Pancreas (tissue), 10 donors: ENCODE measurements at places on chromosomes 11 and 22. TPM values are rescaled to one million over a fixed set of nuclear protein-coding genes. Genes with fewer than 3 reads are reported as not detected.

DNA sequence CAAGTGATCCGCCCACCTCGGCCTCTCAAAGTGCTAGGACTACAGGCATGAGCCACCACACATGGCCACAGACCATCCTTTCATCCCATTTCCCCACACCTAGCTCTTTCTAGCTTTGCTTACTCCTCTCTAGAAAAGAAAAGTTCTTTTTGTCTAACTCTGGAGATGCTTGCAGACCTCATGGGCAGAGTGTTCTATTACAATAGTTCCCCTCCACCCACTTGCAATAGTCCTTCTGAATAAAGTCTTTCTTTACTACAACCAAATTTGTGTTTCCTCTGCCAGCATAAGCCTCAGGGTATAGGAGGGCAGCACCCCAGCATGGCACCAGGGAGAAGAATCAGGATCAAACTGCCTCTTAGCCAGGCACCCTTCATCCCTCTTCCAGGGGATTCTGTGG lies 18.8 kb upstream of the RTL6 start:
- DNase-seq: no peak

GRCh38 chr11:72303179-72303578 lies 59.2 kb upstream of the PHOX2A start:
- no peak for DNase-seq

DNA sequence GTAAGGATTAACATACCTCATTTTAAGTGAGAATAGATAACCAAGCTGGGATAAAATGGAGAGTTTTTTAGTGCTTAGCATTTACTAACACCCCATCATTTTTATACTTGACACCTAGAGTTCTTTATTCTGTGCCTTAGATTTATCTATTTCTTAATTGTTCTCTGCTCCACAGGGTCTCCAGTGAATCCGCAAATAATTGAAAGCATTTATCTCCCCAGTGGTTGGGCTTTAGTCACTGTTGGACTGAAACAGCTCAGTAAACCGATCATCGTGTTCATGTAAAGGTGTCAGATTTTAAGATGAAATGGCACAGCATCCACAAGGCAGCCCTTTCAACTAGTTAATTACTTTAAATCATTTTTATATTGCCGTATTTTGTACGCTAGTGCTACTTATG lies 17.8 kb upstream of the GRIA4 start:
- DNase-seq: no peak

GRCh38 chr11:83127310-83127637 lies 29.7 kb upstream of the PCF11 start:
- DNase-seq: no peak

DNA sequence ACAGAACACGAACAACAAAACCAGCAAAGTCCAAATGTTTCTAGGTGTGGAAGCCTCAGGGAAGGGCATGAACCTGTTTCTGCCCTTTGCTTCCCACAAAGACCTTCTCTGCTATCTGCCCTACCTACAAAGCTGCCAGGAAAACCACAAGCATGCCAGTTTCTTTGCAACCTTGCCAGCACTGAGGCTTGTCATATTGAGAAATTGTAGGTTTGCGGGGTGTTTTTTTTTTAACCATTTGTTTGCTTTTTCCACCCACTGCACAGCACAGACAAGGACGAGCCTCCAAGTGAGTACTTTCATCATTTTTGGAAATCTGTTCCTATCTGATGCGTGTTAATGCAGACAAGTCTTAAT lies 12.8 kb downstream of the PARVG start:
- no peak for DNase-seq

GRCh38 chr11:130720232-130721022 lies 195.9 kb downstream of the SNX19 start:
- no peak for DNase-seq

The FDX1 gene
- total RNA-seq: 8.6 TPM

The SLC22A6 gene
- not detected for total RNA-seq
